ENCODE measurements at places on chromosomes 2 and 18.

- H3K36me3 ChIP-seq = no peaks in the 10 kb centered on the region
- H3K27ac ChIP-seq = peak overlapping the region; percentile 85
- H3K4me1 ChIP-seq = peaks cover 71% of the 10 kb centered on the region
- peak; percentile 88 for DNase-seq
Observed at GRCh38 chr2:160650196-160651118, 156.8 kb upstream of the RBMS1 start.

DNA sequence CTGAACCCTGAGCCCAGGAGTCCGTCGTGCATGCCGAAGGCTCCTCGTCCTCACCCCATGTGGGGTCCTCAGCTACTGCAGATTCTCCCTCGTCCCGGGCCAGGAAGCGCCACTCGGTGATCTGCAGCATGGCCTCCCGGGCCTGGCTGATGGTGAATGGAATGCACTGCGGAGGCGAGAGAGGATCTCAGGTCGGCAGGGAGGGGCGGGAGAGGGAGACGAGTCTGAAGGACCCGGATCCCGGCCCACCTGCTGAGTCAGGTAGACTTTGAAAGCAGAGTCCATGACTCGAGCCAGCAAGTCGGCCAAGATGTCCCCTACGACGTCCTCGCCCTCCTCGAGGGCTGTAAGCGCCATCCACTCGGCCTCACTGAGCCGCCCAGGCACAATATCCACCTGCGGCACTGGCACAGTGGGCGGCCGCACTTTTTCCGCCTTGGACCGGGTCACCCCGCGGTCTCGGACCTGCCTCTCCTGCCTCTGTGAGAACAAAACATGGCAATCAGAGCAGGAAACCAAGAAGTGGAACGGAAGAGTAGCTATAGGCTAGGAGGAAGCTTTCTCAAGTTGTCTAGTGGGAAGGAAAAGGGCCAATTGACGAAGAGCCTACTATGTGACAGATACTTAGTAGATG, 5.5 kb downstream of the C2orf81 start:
- H3K27me3 ChIP-seq = no peaks in the 10 kb centered on the region
- H3K4me1 ChIP-seq = peaks cover 3% of the 10 kb centered on the region
- no peak overlapping the region for H3K4me3 ChIP-seq

DNA sequence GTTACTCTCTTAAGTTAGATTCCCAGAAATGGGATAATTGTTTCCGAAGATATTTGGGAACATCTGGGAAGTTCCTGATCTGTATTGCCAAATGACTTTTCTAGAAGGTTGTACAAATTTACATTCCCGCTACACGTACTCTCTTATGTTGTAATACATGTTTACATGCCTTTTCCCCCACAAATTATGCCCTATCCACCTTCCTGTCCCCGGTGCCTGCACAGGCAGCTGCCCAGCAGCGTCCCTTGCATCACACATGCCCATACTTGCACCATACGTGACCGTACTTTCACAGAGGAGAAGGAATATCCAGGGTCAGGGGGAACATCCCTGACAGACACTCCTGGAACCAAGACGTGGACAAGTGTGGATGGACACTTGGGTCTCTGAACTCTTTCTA, 24.2 kb upstream of the KLF11 start:
- no peaks in the 10 kb centered on the region for H3K4me1 ChIP-seq
- H3K27ac ChIP-seq = no peak overlapping the region
- no peak for DNase-seq
- no peak overlapping the region for H3K4me3 ChIP-seq
- no peaks in the 10 kb centered on the region for H3K36me3 ChIP-seq
- H3K27me3 ChIP-seq = no peaks in the 10 kb centered on the region

DNA sequence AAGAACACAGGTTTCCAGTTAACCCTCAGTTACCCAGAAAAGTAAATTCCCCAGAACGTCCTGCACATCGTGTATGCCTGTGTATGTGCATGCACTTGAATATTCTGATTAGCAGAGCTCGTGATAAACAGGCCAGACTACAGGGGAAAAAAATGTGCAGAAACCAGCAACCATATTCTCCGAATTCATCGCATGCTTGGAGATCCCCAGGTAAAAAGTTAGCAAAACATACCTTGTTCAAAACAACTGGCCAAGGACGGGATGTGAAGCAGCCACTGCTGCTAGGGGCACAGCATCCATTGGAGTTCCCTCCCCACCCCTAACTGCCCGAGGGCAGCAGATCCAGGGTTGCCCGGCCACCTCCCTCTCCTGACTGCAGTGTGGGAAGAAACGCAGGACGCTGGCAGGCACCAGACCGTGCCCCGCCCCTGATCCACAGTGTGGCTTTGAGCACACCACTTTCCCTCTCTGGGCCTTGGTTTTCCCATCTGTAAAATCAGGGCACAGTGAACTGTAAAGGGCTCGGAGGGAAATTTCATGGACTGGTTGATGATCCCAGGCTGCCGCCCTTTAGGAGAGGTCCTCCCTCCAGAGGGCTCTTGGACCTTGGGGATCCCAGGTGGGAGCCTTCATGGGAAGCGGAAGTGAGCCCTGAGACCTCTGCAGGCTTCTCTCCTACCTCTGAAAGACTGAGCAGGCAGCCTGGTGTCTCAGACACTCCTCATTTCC, 11.9 kb upstream of the ARID5A start:
- no peak overlapping the region for H3K27ac ChIP-seq
- no peak overlapping the region for H3K4me3 ChIP-seq
- no peak for DNase-seq
- no peaks in the 10 kb centered on the region for H3K36me3 ChIP-seq

DNA sequence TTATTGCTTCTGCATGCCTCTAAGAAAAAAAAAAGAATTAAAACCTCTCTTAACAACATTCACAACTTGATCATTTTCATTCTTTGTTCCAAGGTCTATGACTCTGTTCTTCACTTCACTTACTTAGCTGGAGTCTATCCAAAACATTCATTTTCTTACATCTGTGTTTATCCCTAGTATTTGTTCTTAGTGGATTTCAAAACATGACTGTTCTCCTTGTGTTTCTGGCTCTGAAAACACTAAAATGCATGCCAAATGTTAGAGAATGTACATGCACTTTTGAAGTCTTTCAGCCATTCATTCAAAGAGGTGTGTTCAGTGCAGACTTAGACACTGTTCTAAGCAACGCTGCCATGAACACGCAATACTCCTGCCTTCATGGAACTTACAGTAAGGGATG, 138.8 kb downstream of the CNTNAP5 start:
- no peak for DNase-seq
- no peak overlapping the region for H3K4me3 ChIP-seq
- H3K36me3 ChIP-seq = no peaks in the 10 kb centered on the region
- no peaks in the 10 kb centered on the region for H3K27me3 ChIP-seq
- no peak overlapping the region for H3K27ac ChIP-seq
- H3K4me1 ChIP-seq = no peaks in the 10 kb centered on the region

DNA sequence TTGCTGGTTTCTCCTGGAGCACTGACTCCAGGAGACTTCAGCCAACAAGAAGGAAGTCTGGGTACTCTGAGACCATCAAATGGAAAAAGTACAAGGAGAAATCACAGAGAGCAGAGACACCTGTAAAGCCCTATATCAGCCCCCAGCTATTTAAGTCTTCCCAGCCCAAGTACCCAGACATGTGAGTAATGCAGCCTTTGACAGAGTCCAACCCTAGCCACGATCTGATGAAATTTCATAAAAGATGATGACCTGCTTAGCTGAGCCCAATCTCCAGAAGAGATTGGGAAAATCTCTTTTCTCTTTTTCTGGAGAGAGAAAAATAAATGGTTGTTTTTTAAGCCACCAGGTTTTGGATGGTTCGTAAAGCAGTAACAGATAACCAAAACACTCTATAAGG, 196.6 kb downstream of the NBAS start:
- H3K4me1 ChIP-seq = peaks cover 27% of the 10 kb centered on the region
- no peaks in the 10 kb centered on the region for H3K36me3 ChIP-seq
- H3K4me3 ChIP-seq = no peak overlapping the region

DNA sequence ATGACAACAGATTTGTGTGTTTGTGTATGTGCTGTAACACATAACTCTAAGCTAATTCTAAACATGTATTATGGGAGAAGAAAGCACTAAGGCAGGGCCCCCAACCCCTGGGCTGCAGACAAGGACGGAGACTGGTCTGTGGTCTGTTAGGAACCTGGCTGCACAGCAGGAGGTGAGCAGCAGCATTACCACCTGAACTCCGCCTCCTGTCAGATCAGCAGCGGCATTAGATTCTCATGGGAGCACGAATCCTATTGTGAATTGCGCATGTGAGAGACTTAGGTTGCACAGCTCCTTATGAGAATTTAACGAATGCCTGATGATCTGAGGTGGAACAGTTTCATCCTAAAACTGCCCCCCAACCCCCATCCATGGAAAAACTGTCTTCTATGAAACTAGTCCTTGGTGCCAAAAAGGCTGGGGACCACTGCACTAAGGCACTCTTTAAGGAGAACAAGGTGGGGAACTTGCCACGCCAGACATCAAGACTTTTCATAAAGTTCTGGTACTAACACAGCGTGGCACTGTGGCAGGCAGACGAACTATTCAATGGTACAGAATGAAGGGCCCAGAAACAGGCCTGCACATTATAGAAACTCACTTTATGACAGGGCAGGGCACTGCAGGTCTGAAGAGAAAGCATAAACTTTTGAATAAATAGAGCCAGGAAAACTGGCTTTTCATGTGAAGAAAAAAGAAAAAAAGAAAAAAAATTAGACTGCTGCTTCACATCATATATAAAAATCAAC, 14.0 kb downstream of the REEP1 start:
- peaks cover 49% of the 10 kb centered on the region for H3K27me3 ChIP-seq
- DNase-seq = no peak
- no peaks in the 10 kb centered on the region for H3K36me3 ChIP-seq
- no peaks in the 10 kb centered on the region for H3K4me1 ChIP-seq

- H3K36me3 ChIP-seq = no peaks in the 10 kb centered on the region
- H3K4me3 ChIP-seq = no peak overlapping the region
- no peak overlapping the region for H3K27ac ChIP-seq
- peaks cover 35% of the 10 kb centered on the region for H3K27me3 ChIP-seq
Observed at GRCh38 chr2:3010001-3010400, 367.6 kb downstream of the EIPR1 start.

GRCh38 chr2:191626497-191627151, 51.3 kb upstream of the NABP1 start:
- no peak overlapping the region for H3K4me3 ChIP-seq
- peaks cover 51% of the 10 kb centered on the region for H3K4me1 ChIP-seq
- DNase-seq = peak; percentile 78
- H3K27me3 ChIP-seq = no peaks in the 10 kb centered on the region

GRCh38 chr2:233940376-233941276, 23.5 kb downstream of the TRPM8 start:
- no peak overlapping the region for H3K27ac ChIP-seq
- H3K27me3 ChIP-seq = no peaks in the 10 kb centered on the region
- H3K4me3 ChIP-seq = no peak overlapping the region

DNA sequence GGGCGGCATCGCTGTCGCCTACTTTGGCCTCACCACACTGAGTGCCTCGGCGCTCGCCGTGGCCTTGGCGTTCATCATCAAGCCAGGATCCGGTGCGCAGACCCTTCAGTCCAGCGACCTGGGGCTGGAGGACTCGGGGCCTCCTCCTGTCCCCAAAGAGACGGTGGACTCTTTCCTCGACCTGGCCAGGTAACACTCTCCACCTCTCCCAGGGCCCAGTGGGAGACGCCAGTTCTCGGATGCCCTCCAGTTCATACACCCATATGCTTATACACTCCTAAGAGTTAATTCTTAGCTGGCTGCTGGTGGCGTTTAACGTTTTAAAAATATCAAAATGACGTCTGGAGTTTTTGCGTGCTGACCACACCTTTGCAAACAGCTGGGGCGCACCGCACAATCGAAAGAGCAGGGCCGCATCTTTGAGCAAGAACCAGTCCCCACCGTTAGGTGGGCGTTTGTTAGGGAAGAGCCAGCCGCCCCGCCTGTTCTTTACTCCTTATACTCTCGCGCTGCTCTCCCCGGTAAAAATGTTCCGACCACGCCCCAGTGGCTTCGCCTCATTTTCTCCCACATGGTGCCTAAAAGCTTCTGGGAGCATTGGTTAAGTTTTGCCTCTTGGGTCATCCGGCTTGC, 899 bp downstream of the SLC1A4 start:
- no peak overlapping the region for H3K27ac ChIP-seq
- peak overlapping the region; percentile 97 for H3K4me3 ChIP-seq
- peaks cover 17% of the 10 kb centered on the region for H3K4me1 ChIP-seq
- DNase-seq = no peak

DNA sequence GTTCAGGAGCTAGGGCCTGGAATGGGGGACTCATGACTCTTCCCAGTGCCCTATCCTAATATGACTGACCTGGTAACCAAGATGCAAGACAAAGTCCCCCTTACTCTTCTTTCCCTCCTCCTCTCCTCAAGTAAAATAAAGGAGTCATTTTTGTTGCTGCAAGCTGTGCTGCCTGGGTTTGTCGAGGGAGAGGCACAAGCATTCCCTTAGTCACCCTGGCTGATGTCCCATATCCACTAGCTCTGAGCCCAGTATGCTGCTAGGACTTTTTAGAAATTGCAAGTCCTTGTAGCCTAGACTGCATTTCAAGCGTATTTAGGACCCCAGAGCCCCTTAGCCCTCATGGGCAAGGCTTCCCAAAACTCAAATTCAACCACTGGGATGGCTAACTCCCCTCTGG, 338.5 kb upstream of the SETBP1 start:
- H3K27ac ChIP-seq = peak overlapping the region; percentile 97
- peak; percentile 62 for DNase-seq
- no peak overlapping the region for H3K4me3 ChIP-seq
- H3K36me3 ChIP-seq = no peaks in the 10 kb centered on the region

GRCh38 chr2:21123473-21124393, at the start of gene TDRD15:
TDRD15 (plus strand) TSS chr2:21123968; CDS start chr2:21137468, 13,500 bp downstream.
- no peaks in the 10 kb centered on the region for H3K4me1 ChIP-seq
- H3K27me3 ChIP-seq = peaks cover 8% of the 10 kb centered on the region
- no peak for DNase-seq
- H3K36me3 ChIP-seq = no peaks in the 10 kb centered on the region
- H3K27ac ChIP-seq = no peak within 1 kb of the TSS
- H3K4me3 ChIP-seq = no peak within 1 kb of the TSS

GRCh38 chr2:20452551-20452950, 5.7 kb downstream of the RHOB start:
- H3K4me1 ChIP-seq = peaks cover 20% of the 10 kb centered on the region
- no peaks in the 10 kb centered on the region for H3K36me3 ChIP-seq
- no peak overlapping the region for H3K4me3 ChIP-seq
- H3K27me3 ChIP-seq = no peaks in the 10 kb centered on the region

GRCh38 chr2:893311-893710, 57.3 kb upstream of the SNTG2 start:
- H3K4me1 ChIP-seq = no peaks in the 10 kb centered on the region
- H3K36me3 ChIP-seq = no peaks in the 10 kb centered on the region
- peaks cover 40% of the 10 kb centered on the region for H3K27me3 ChIP-seq

DNA sequence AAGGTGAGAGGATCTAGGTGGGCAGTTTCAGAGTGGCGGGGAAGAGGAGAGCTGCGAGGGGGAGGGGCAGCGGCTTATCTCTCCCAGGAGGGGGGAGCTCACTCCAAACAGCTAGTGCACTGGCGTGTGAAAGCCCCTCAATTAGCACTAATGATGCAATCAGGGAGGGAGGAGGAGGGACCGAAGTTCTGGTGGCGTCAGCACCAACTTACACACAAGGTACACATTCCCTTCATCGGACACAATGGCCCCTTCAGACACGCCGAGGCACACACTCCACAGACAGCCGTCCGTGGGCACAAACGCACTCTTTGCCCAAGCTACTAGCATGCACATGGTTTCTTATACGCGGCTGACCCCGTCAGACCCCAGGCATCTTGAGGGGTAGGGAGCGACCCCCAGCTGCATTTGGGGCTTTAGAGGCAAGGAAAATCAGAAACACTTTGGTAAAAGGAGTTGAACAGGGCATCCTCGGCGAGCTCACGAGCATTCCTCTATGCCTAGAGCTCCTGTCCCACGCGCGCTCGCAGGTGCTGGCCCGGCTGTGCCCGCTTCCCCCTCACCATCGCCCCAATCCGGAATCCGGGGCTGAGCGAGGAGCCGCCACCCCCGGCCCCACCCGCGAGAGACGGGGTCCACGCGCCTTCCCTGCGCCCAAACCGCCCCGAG, 868 bp upstream of the PKDCC start:
- peaks cover 6% of the 10 kb centered on the region for H3K4me1 ChIP-seq
- no peak overlapping the region for H3K27ac ChIP-seq
- no peak for DNase-seq
- H3K36me3 ChIP-seq = no peaks in the 10 kb centered on the region
- H3K27me3 ChIP-seq = peaks cover 29% of the 10 kb centered on the region
- H3K4me3 ChIP-seq = peak overlapping the region; percentile 62
